ENCODE measurements at places on chromosomes 6 and 20.

DNA sequence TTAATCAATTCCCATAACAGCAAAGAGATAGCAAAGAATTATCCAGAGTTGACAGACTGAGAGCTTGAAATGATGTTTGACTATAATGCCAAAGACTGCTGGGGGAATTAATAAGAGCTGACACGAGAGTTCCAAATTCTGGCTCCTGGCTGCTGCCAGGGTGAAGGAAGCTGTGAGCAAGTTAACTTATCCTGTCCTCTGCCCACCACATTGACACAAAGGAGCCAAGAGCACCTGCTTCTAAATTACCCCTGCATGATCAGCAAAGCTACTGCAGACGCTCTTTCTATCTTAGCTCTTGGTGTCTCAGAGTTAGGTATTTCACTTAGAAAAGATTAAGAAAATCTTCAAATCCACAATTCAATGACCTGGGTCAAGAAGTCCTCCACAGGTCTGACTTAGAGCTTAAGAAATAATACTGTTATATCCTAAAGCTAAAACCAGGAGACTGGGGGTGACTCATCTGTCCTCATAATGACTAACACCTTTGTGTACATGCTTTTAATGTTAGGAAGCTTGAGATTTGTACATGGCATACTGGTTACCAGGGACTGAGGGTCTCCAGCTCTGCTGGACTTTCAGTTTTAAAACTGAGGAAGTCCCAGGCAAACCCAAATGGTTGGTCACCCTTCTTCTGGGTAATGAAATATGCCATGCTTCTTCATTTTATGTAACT is 13.2 kb upstream of the FRK start:
- DNase-seq = no peak

DNA sequence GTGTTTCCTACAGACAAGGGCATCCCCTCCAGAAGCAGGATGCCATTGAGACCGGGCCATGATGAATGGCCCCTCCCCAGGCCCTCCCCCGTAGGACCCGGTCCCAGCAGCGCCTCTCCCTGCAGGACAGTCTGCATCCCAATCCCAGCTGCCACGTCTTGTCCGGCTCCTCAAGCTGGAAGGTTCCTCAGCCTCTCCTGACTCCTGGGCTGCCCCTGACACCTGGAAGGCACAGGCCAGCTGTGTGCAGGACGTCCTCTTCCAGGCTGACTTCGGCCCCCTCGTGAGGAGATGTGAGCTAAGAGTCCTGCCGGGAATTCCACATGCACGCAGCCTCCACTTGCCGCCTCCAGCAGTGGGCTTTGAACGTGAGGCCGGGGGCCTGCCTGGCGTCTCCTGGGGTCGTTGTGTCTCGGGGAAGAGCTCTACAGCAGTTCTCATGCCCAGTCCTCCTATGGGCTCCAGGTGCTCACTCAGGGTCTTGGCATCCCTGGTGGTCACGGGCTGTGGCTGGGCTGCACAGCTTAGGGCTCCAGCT is 64.4 kb downstream of the TAF4 start:
- no peak for DNase-seq

- DNase-seq = no peak
Measured at GRCh38 chr20:44208770-44209169, 1.8 kb downstream of the OSER1 start.

DNA sequence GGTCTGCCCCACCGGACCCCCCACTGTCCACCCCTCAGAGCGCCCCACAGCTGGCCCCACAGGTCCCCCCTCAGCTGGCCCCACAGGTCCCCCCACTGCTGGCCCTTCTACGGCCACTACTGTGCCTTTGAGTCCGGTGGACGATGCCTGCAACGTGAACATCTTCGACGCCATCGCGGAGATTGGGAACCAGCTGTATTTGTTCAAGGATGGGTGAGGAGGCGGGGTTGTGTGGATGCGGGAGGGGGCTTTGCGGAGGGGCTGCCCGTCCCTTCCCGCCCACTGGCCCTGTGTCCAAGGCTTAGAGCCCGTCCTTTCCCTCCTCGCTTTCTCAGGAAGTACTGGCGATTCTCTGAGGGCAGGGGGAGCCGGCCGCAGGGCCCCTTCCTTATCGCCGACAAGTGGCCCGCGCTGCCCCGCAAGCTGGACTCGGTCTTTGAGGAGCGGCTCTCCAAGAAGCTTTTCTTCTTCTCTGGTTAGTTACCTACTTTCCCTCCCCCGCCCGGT is 4.7 kb downstream of the MMP9 start:
- DNase-seq = no peak

DNA sequence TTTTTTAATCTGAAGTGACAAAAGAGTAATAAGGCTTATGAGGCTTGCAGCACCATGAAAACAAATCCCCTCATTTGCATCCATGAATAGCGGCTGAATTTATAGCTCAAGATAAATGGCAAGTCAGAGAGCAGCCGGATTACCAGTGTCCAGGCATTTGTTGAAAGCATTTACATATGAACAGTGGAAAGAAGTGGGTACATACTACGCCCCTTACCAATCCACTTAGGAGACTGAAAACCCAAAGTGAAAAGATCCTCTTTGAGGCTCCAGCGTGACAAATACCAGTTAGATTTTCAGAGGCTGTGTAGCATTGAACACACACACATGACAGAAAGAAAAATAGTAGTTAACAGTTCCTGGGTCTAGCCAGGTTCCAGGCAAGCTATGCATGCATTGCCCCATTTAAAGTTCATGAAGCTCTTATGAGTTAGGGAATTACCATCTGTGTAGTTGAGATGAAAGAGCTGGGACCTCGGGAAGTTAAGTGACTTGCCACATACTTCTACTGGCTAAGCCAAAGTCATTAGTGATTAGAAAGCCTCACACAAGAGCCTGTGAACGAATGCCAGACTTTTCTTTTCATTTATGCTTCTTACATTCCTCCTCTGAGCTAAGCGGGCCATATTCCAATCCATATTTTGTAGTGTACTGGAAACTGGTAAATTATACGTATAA is 28.3 kb upstream of the NHSL1 start:
- no peak for DNase-seq

DNA sequence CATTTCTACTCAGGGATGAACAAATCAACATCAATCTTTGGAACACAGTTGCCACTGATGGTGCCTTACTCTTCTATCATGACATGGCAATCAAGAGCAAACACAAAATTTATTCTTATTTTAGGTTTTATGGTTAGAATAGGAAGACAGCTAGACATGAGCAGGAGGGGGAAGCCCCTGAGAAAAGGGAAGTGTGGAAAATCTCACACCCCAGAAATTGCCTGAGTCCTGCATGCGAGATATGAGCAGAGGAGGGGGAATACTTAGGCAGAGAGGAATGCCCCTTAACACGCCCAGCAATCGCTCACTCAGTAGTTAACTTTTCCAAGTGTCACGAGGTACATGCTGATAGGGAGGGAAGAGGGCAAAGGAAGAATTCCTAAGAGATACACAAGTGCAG is 79.3 kb downstream of the PLG start:
- DNase-seq = no peak

DNA sequence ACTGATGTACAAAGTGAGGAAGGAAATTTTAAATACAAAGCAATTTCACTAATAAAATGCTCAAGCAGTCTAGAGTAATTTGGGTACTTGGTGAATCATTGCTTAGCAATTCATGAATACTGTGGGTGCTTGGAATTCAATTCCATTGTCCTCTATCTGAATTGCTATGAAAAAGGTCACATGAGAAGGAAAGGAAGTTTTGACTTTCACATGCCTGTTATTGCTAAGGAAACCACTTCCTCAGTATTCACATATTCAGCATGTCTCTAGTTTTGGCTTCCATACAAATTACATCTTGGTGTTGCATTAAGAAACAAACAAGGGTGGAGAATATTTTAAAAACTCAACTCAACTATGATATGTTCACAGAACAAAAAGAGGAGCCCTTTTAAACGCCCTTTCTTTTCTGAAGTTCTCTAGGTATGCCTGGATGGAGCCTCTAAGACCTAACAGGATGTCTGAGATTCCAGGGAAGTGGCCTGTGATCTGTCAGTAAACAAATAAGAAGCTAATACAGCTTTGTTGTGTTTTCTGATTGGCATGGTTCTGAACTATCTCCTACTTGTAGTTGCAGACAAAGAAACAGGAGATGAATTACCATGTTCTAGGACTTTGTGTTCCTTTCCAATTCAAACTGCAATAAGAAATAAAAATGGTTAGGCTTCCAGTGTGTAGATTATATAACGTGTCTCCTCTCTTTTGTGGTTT is 190.4 kb downstream of the OGFRL1 start:
- DNase-seq = no peak

- DNase-seq = no peak
Measured at GRCh38 chr6:134261766-134262165, 56.1 kb downstream of the SGK1 start.

DNA sequence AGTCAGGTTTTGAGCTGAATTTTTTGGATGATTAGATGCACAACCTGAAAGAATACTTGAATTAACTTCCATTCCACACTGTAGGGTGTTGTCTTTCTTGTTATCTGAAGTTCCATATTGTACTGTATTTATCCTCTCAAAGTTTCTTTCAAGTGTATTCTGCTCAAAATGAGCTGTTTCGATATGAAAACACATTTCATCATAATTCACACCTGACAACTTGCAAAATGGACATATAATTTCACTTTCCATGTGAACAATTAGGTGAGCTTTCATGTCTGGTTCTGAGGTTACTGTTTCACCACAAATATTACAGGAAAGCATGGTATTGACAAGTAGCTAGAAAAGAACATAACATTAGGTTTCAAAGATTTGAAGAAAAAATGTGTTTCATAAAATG is 1.7 kb downstream of the ZUP1 start:
- no peak for DNase-seq

- no peak for DNase-seq
Measured at GRCh38 chr20:46093531-46093930, 3.8 kb upstream of the NCOA5 start.

DNA sequence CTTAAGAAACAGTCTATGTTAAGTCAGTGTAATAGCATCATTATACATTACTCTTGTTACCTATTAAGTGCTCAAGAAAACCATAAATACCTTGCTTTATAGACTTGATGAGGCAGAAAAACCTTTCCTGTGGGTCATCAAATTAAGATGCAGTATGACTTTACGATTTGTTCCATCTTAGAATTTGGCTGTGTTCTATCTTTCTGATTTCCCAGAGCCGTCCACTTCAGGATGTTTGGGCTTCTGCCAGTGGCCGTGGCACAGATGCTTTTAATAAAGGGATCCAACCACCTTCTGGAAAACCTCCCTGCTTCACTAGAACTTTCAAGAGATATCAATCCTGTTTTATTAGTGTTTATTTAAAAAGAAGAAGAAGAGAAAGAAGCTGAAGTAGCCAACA is 71.2 kb downstream of the PDE7B start:
- no peak for DNase-seq

- no peak for DNase-seq
Measured at GRCh38 chr20:45503403-45503802, 12.0 kb downstream of the SPINT3 start.

GRCh38 chr6:125510405-125510804 is 208.6 kb upstream of the HDDC2 start:
- DNase-seq = no peak

GRCh38 chr6:7546020-7546369 is 4.5 kb downstream of the DSP start:
- no peak for DNase-seq

GRCh38 chr6:142871910-142872331 is 73.1 kb downstream of the HIVEP2 start:
- no peak for DNase-seq

DNA sequence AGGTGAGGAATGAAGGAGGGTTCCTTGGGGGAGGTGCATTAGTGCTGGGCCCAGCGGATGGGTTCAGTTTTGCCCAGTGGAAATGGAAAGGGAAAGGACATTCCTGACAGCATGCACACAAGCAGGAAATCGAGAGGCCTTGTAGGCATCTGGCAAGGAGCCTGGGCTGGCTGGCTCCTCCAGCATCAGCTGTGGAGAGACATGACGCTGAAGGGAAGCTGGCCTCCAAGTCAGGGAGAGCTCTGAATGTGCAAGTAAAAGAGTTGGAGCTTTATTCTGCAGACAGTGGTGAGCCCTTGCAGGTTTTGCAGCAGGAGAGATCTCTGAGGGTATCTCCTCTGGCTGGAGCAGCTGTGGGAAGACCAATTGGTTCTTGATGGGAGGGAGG is 154.3 kb downstream of the MRPL14 start:
- no peak for DNase-seq

- no peak for DNase-seq
Measured at GRCh38 chr20:38514185-38514584, 41.5 kb downstream of the RALGAPB start.

DNA sequence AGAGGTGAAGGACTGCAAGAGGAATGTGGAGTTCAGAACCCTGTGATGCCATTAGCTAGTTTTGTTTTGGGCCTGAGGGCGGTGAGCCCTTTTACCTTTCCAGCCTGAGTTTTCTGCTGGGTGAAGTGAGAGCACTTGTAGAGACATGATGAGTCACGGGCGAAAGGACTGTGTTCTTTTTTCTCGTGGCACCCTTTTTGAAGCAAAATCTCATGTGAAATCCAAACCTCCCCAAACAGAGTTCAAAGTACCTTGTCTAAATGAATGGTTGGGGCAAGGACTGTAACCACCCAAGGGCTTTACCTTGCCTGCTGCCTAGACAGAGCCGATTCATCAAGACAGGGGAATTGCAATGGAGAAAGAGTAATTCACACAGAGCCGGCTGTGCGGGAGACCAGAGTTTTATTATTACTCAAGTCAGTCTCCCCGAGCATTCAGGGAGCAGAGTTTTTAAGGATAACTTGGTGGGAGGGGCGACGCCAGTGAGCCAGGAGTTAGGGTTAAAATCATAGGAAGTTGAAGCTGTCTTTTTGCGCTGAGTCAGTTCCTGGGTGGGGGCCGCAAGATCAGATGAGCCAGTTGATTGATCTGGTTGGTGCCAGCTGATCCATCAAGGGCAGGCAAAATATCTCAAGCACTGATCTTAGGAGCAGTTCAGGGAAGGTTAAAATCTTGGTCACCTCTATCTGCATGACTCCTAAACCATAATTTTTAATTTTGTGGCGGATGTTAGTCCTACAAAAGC is 25.8 kb downstream of the SAMD5 start:
- no peak for DNase-seq

DNA sequence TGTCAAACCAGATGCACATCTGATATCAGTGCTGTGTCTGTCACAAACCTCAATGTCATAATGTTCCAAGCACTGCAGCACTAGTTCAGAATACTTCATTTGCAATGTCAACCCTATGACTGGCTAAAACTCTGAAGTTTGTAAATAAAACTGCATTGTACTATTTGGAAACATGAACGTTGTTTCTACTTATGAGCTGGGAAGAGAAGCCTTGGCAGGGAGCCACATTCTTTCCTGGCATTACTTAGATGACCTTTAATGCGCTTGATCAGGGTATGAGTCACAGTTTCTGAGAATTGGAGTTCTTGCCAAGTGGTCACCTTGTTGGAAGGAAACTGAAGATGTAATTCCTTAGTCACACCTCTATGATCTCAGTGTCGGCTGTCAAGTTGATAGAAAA is 664.8 kb upstream of the MMS22L start:
- peak; percentile 64 for DNase-seq

GRCh38 chr20:60402189-60403058 is 444.2 kb downstream of the CDH26 start:
- DNase-seq = no peak

- no peak for DNase-seq
Measured at GRCh38 chr6:129671442-129672340, 38.3 kb downstream of the ARHGAP18 start.

Data from COR-L47 (cell line).